Ascending aorta (tissue), 2 donors: ENCODE measurements at places on chromosomes 13 and 19. TPM values are rescaled to one million over a fixed set of nuclear protein-coding genes. Genes with fewer than 3 reads are reported as not detected.

KLK12 gene
- not detected for total RNA-seq

CALR3 gene
- total RNA-seq, result not detected

MBD3L2B gene
- total RNA-seq, result not detected

LNX2 gene
- total RNA-seq, result 3.7 TPM

METTL21C gene
- total RNA-seq, result not detected

ATP4B gene
- total RNA-seq, result not detected

POU4F1 gene
- total RNA-seq, result not detected

- no peak for DNase-seq
Measured at GRCh38 chr19:38284422-38284821, 19.6 kb upstream of the C19orf33 start.

GRCh38 chr19:30692879-30693503 lies 320.8 kb downstream of the ZNF536 start:
- DNase-seq, result no peak

DNA sequence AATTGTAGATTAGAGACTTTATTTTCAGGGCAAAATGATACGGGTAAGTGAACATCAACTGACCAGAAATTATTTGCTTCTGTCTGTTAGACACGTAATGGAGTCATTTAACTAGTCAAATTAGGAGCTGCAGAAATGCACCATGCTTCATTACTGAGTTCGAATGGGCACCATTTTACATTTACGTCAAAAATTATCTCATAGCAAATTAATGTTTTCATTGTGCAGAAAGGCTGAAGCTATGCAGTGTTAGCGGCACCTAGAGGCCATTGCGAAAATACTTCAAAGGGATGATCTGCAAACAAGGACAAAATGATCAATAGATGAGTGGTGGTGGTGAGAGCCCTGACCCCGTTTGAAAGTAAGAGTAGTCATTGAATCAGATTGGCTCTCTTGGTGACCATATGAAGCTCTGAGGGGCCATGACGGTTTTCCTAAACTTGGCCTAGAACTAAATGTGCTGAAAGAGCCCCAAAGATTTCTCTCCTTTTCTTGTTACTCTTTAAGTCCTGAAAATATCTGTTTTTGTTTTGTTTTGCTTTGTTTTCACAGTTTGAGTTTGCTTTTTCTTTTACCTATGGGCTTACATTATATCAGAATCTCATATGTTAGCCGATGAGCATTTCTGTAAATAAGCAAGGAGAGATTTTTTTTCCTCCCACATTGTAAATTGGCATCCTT lies 277.9 kb downstream of the ZNF536 start:
- peak; percentile 61 for DNase-seq

DNA sequence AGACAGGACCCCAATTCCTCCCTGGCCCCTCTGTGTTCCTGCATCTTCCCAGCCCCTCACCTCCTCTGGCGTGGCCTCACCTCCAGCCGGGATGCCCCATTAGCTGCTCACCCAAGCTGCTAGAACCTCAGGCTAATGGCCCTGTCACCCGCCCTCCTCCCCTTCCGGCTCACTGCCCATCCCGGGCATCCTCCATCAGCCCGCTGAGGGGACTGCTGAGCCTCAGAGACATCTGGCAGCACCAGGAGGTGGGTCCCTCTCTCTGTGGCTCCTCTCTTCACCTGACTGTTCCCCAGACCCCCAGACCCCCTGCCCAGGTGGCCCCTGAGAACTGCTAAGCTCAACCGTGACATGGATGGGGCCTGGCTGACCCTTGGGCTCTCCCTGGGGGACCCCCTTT lies 2.9 kb downstream of the FFAR1 start:
- no peak for DNase-seq

- DNase-seq, result no peak
Measured at GRCh38 chr13:103255587-103256301, 189.5 kb upstream of the SLC10A2 start.

GRCh38 chr19:39765091-39766076 lies 13.3 kb upstream of the LEUTX start:
- no peak for DNase-seq

GRCh38 chr13:66301006-66301405 lies 929.1 kb downstream of the PCDH9 start:
- no peak for DNase-seq

GRCh38 chr13:29435125-29435911 lies 160.2 kb downstream of the SLC7A1 start:
- peak; percentile 63 for DNase-seq
